ENCODE measurements at places on chromosomes 7 and 10.
A peak's percentile ranks its signal among the peaks of the same experiment; 100 is the strongest.

- DNase-seq, result no peak
Observed at GRCh38 chr10:29471544-29471859, 163.3 kb downstream of the SVIL start.

GRCh38 chr7:17929647-17930395, 10.5 kb downstream of the SNX13 start:
- DNase-seq, result no peak

DNA sequence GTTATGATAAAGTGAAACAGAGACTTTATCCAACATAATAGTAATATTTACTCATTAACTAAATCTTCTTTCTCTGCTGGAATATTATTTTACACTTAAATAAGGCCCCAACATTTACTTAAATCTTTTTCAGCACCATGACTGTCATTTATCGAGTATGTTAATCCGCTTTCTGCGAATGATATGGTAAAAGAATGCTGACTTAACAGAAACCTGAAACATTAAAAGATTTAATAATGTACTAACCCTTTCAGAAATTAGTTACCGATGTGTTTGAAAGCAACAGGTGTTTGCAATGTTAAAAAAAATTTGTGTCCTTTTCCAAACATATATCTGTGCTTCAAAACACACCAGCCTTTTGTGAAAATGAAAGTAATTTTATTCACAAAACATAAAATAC, 190.5 kb downstream of the SKAP2 start:
- no peak for DNase-seq

- DNase-seq, result no peak
Observed at GRCh38 chr7:150957133-150958020, 20.7 kb downstream of the KCNH2 start.

GRCh38 chr10:100508691-100509150, 10.9 kb downstream of the SEC31B start:
- DNase-seq, result peak; percentile 76

DNA sequence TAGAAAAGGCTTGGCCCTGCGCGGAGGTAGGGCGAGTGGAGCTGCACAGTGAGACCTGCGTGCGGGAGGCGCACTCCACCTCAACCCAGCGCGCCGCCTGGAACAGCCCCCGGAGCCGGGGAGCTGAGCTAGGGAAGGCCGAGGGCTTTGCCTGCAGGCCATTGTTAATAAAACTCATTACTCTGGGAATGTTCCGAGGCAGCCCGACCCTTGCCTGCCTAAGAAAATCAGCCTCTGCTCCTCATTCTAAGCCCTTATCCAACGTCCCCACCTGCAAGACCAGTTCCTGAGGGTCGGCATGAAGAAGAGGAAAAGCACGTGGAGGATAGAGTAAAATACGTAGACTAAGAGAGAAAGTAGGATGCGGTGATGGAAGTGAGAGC, 55.3 kb downstream of the C7orf25 start:
- no peak for DNase-seq

- no peak for DNase-seq
Observed at GRCh38 chr7:1566687-1567048, 3.2 kb downstream of the PSMG3 start.

DNA sequence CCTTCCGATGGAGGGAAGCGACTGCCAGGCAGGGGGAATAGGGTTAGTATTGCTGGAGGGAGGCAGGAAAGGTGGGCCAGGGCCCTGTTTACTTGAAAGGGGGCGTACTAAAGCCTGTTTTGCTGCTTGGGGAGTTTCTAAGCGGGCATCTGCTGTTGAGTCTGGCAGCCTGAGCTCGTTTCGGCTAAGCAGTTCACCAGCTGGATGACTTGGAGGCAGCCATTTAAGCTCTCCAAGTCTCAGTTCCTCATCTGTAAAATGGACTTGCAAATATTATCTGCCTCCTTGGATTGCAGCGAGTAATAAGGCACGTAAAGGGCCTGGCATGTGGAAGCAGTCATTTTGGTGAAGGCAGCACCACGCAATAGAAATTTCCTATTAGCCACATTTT, 44.0 kb downstream of the LDB3 start:
- DNase-seq, result peak; percentile 66

GRCh38 chr7:88391247-88391646, 84.6 kb upstream of the STEAP4 start:
- no peak for DNase-seq

DNA sequence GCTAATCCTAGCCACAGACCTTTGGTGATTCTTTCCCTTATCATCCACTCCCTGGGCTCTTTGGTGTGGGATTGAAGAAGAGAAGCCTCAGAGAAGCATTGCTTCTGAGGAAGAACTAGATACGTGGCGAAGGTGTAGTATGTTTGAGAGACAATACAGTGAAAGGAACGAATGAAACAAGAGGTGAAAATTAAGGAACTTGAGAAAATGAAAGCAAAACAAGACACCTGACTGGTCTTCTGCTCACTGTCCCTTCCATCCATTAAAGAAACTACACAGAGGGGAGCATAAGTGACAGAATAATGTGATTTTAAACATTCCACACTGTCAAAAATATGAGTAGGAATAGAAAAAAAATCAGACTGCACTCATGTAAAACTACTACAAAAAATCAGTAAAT, 219.6 kb upstream of the NPSR1 start:
- DNase-seq, result no peak

- DNase-seq, result no peak
Observed at GRCh38 chr10:11787846-11788245, 35.3 kb upstream of the PROSER2 start.

- no peak for DNase-seq
Observed at GRCh38 chr10:16794005-16794404, 23.2 kb downstream of the RSU1 start.

GRCh38 chr10:113882240-113882639, 27.8 kb downstream of the NHLRC2 start:
- no peak for DNase-seq

- no peak for DNase-seq
Observed at GRCh38 chr10:113933894-113934532, 79.6 kb downstream of the NHLRC2 start.

DNA sequence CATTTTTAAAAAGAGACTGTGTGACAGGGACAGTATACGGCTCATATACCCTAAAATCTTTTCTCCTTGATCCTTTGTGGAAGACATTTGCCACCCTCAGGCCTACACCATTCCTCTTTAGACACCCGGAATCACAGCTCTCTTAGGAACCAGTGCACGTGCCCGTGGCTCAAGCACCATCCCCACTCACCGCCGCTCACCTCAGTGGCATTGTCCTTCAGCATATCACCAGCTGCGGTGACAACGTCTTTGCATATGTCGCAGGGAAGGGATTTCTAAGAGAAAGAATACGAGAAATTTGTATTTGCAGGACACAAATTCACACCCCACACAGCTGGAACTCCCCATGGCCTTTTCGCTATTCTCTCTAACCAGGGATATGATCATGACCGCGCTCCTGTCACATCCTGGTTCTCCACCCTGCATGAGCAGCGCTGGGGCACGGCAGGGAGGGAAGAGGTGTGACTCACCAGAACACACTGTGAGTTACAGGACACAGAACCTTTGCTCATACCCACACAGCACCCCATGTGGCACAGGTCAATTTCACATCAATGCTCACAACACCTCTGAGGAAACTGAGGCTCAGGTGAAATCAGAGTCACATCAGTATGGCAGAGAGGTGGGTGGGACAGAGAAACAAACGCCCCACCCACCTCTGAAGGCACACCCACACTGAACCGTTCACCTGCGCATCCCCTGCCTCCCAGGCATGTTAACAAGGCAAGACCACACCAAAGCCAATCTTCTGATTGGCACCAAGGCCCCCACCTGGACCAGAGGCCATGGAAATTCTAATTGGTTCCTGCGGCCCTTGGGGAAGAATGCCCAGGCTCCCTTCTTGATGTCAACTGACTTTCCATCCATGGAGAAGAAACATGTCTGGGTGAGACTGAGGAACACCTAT, 19.2 kb downstream of the PSAP start:
- no peak for DNase-seq

DNA sequence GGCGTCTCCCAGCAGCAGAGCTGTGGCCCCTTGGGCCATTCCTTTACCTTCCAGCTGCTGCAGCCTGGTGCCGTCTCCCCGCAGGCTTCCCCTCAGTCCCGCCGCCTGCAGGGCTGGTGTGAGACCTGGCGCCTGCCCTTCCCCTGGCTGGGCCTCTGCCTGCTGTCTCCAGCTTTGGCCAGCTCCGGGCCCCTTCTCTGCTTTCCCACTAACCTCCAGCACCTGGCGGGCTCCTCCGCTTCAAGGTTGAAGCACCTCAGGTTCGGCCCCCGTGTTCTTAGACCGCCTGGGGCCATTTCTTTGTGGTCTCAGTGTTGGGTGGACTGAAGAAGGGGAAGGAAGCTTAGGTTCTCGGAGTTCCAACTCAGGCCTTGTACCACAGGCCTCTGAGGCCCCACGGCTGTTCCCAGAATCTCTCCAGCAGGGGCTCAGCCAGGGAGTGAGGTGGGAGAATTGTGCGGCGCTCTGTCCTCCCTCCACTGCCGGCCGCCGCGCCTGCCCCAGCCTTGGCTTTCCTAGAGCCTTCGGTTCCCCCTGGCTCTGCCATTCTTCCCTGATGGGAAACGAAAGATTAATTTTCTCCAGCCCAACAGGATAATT, 30.3 kb downstream of the GBX1 start:
- peak; percentile 55 for DNase-seq

DNA sequence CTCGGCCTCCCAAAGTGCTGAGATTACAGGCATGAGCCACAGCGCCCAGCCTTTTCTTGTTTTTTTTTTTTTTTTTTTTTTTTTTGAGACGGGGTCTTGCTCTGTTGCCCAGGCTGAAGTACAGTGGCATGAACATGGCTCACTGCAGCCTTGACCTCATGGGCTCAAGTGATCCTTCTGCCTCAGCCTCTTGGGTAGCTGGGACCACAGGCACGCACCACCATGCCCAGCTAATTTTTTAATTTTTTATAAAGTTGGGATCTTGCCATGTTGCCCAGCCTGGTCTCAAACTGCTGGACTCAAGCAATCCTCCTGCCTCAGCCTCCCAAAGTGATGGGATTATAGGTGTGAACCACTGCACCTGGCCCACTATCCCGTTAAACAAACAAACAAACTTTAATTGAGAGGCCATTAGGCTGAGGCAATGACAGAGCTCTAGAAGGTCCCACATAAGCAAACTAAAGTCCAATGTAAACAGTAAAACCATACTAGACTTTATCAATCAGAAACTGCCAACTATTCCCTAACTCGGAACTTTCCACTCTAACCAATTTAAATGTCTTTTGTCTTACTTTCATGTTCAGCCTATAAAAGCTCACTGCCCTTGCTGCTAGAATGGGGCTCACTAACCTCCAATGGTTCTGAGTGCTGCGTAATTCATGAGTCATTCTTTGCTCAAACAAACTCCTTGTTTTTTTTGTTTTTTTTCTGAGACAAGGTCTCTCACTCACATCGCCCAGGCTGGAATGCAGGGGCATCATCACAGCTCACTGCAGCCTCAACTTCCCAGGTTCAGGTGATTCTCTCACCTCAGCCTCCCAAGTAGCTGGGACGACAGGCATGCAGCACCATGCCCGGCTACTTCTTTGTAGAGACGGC, 1.9 kb downstream of the DHX32 start:
- no peak for DNase-seq

All from iPS-NIHi11 (cell line).